Stomach (tissue), 19 donors: ENCODE measurements at places on chromosomes 5 and 9. TPM values are rescaled to one million over a fixed set of nuclear protein-coding genes. Genes with fewer than 3 reads are reported as not detected.

IL31RA gene
- total RNA-seq, result not detected

DNA sequence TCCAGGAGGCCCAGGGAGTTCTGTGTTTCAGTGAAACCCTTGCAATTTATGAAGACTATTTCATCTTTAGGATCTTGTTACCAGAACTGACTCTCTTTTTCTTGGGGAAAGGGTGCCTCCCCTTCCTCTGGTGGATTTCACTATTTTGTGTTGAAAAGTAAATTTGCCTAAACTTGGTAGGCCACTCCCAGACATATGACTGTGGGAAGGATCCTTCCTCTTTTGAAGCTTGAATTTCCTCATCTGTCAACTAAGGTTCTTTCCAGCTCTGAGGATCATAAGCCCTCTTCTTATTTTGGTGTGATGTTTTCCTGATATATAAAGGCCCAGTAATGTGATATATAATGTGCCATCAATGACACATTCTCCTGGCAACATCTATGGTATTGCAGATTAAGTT is 59.1 kb upstream of the ZFAND5 start:
- H3K27me3 ChIP-seq, result no peaks in the 10 kb centered on the region
- no peak overlapping the region for H3K4me3 ChIP-seq
- no peak for DNase-seq
- H3K27ac ChIP-seq, result no peak overlapping the region

- no peaks in the 10 kb centered on the region for H3K4me1 ChIP-seq
- H3K36me3 ChIP-seq, result no peaks in the 10 kb centered on the region
- H3K27ac ChIP-seq, result no peak overlapping the region
- H3K27me3 ChIP-seq, result no peaks in the 10 kb centered on the region
- DNase-seq, result no peak
- H3K4me3 ChIP-seq, result no peak overlapping the region
These were observed 585.1 kb downstream of the DNAH5 start for GRCh38 chr5:13359344-13359743.

DNA sequence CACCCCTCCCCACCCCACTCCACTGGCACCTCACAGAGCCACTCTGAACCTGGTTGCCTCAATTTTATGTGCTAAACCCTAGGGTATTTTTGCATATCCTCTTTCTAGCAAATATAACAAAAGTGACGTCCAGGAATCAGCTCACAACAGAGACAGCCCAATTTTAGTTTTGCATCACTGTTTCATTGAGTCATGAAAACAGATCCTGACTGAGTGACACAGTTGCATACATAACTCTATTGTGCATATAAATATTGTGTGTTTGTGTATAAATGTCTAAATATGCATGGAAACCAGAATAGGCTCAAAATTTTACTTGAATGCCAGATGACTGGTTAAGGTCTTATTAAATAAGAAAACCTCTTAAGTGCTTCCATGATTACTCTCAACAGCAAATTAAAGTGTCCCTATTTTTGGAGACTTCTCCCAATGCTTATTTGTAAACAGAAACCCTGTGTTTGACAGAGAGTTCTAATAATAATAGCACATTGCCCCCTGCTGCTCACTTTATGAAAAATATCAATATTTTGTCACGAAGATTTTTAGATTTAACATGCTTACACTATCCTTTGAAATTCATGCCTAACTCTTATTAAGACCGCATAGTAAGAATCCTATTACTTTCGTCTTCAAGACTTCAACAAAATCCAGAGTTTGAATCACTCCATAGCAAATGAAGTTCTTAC is 75.5 kb upstream of the PRRC1 start:
- H3K4me1 ChIP-seq, result no peaks in the 10 kb centered on the region
- H3K36me3 ChIP-seq, result no peaks in the 10 kb centered on the region
- no peak for DNase-seq
- no peaks in the 10 kb centered on the region for H3K27me3 ChIP-seq
- no peak overlapping the region for H3K4me3 ChIP-seq

GRCh38 chr5:160957312-160957861 is 105.4 kb upstream of the ATP10B start:
- no peak overlapping the region for H3K4me3 ChIP-seq
- H3K4me1 ChIP-seq, result peaks cover 5% of the 10 kb centered on the region
- no peak overlapping the region for H3K27ac ChIP-seq
- H3K27me3 ChIP-seq, result no peaks in the 10 kb centered on the region
- DNase-seq, result no peak
- H3K36me3 ChIP-seq, result no peaks in the 10 kb centered on the region

GRCh38 chr5:151132963-151133362 is 24.6 kb downstream of the ANXA6 start:
- H3K4me3 ChIP-seq, result no peak overlapping the region
- H3K4me1 ChIP-seq, result peaks cover 16% of the 10 kb centered on the region
- no peak overlapping the region for H3K27ac ChIP-seq

DNA sequence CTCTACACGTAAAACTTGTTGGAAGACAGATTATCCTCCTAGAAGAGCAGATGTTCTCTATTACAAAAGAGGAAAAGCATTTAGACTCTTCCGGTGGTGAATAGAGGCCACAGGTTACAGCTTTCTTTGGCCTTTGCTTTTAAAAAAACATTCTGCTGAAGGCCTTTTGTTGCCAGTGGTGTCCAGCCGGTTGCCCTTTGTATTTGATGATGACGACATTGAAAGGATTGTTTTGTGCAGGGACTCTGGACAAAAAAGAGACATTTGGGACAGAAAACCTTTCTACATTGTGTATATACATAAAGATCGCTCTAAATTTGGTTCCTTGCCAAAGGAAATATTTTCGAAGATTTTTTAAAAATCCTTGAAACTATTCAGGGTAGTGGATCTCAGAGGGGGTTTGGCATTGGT is 180.3 kb downstream of the C9orf152 start:
- no peak for DNase-seq
- no peaks in the 10 kb centered on the region for H3K36me3 ChIP-seq
- H3K27me3 ChIP-seq, result no peaks in the 10 kb centered on the region
- H3K4me1 ChIP-seq, result no peaks in the 10 kb centered on the region
- no peak overlapping the region for H3K27ac ChIP-seq
- H3K4me3 ChIP-seq, result no peak overlapping the region

DNA sequence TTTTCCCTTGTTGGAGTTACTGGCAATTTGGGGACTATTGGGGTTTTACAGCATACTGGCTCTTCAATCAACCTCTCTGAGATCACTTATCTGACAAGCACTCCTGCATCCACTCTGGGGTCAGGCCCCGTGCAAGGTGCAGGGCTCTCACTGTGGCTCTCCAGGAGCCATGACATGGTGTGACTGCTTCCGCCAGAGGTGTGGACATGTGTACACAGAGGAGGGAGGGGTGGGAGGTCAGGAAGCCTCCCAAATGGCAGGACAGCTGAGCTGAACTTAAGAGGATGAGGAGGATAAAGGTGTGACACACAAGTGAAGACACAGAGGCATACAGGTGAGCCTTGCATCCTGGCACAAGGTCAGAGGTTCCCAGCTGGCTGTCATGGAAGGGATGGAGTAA is 24.3 kb downstream of the SHB start:
- peaks cover 90% of the 10 kb centered on the region for H3K4me1 ChIP-seq
- no peaks in the 10 kb centered on the region for H3K36me3 ChIP-seq
- H3K4me3 ChIP-seq, result no peak overlapping the region
- peak overlapping the region; percentile 55 for H3K27ac ChIP-seq
- no peaks in the 10 kb centered on the region for H3K27me3 ChIP-seq

KIF4B gene
- total RNA-seq, result not detected

DNA sequence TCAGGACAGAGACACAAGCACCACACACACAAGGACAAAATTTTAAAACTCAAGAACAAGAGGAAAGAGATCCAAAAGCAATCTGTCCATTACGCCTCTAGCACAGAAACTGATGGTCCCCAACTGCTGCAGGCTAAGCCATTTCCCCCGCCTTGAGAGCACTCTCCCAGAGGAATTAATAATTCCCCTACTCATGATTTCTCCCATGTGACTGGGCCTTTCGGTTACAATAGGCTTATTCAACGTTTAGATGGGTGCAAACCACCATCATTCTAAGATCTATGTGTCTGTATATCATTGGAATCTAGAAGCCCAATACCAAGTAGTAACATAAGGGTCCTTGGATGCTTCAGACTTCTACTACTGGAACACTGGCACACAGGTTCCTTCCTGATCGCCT is 18.8 kb downstream of the BRD8 start:
- H3K4me3 ChIP-seq, result no peak overlapping the region
- no peak for DNase-seq
- H3K27me3 ChIP-seq, result no peaks in the 10 kb centered on the region
- no peaks in the 10 kb centered on the region for H3K4me1 ChIP-seq

DNA sequence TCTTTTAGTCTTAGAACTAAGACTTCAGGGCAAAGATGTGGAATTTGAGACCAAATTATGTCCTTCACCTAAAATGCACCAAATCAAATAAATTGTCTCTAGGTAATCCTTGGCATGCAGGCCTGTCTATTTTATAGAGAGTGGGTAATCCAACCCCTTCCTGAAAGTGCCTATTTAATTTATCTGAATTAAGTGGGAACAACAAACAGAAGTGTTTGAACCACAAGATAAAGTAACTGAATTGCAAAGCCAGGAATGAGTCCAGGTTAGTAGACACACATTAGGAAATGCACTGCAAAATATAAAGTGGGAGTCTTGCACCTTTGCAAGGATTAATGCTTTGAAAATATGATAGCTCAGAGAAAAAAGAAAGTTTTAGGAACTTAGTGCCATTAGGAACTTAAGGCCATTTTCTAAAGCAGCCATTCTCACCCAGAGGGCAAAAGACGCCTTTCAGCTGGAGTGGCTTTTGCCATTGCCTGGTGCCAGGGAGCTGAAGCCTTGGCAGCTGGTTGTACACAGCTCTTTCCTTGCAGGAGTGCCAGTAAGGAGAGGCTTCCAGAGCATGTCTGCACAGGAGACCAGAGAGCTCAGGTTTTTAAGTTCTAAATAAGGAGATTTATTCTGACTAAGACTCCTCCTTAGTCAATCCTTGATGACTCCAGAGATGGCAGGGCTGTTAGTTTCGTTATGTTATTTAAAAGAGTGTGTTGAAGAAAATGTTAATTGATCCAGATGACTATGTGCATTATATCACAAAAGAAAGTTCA is 151.7 kb upstream of the ELL2 start:
- H3K36me3 ChIP-seq, result no peaks in the 10 kb centered on the region
- no peak overlapping the region for H3K4me3 ChIP-seq
- no peaks in the 10 kb centered on the region for H3K27me3 ChIP-seq
- DNase-seq, result no peak
- peak overlapping the region; percentile 61 for H3K27ac ChIP-seq
- H3K4me1 ChIP-seq, result peaks cover 71% of the 10 kb centered on the region

STKLD1 gene
- total RNA-seq, result not detected

DNA sequence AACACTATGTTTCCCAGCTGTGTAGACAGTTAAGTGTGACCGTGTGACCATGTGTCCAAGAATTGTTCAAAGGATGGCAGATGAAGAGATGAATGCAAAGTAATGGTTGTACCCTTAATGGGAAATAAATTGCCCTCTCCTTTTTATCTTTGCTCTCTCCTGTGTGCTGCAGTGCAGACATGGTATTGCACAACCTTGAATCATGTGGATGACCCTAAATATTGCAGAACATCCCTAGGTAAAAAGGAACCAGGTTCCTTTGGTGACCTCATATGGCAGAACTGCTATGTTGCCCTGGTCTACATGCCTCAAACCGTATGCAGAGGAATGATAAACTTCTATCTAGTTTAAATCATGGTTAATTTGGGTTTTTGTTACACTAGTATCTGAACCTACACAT is 81.7 kb upstream of the CTNND2 start:
- no peak overlapping the region for H3K4me3 ChIP-seq
- H3K36me3 ChIP-seq, result no peaks in the 10 kb centered on the region
- H3K27ac ChIP-seq, result no peak overlapping the region
- H3K4me1 ChIP-seq, result no peaks in the 10 kb centered on the region
- H3K27me3 ChIP-seq, result no peaks in the 10 kb centered on the region
- DNase-seq, result no peak

DOLPP1 gene
- total RNA-seq, result 5.5 TPM

DNA sequence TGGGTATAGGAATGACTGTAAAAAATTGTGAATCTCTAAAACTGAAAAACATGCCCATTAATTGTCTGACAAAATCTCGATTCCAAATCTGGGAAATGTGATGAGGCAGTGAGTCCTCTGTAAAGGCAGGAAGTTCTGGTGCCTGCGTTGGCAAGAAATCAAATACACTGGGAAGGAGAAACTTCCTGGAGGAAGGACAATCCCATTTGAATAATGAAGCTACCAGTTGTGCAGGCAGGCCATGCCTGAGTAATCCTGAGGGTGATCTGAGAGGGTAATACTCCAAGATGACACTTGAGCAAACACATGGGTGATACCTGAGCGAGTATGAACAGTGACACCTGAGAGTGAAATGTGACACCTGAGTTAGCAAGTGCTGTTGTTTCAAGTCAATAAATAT is 49.7 kb downstream of the KIF24 start:
- H3K36me3 ChIP-seq, result no peaks in the 10 kb centered on the region
- no peaks in the 10 kb centered on the region for H3K27me3 ChIP-seq
- H3K4me3 ChIP-seq, result no peak overlapping the region

DNA sequence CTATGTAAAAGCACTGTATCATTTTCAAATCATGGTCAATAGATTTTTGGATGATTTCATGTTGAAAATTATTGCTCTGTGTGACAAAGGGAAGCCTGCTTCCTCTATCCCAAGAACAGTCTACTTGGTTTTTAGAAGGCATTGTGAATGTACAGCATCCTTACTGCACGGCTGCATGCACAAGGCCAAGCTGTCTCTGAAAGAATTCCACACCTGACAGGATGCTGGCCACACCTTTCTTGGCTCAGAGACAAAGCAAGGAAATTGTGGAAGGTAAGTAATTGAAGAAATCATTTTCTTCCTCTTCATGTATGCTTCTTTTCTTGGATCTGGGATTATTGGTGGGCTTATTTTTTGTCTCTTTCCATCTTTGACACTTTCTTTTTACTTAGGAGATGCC is 53.7 kb upstream of the VCAN start:
- H3K4me3 ChIP-seq, result no peak overlapping the region
- no peak overlapping the region for H3K27ac ChIP-seq
- DNase-seq, result no peak
- no peaks in the 10 kb centered on the region for H3K4me1 ChIP-seq

MAN1B1 gene
- 44.6 TPM for total RNA-seq

DNA sequence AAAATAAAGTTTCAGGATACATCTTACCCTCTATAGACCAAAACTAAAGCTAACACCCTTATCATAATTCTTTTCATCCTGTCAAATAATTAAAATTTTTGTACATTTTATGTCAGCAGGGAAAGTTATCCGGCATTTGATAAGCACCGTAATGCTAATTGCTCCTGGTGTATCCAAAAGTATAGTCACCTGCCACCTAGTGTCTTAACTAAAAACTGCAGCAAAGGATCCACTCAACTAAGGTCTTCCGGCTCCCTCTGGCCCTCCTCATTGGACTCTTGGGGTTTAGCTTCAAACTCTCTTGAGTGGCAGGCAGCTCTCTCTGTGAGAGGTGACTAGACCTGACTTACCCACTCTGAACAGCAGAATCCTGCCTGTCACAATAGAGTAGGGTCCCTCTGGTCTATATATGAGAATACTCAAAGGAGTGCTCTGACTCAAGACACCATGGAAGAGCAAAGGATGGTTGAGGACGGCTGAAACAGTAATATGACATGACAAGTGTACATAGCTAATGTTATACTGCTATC is 60.4 kb upstream of the CAST start:
- H3K4me3 ChIP-seq, result no peak overlapping the region
- H3K36me3 ChIP-seq, result no peaks in the 10 kb centered on the region
- peak; percentile 86 for DNase-seq
- no peaks in the 10 kb centered on the region for H3K27me3 ChIP-seq
- no peak overlapping the region for H3K27ac ChIP-seq
- H3K4me1 ChIP-seq, result no peaks in the 10 kb centered on the region

- no peak for DNase-seq
- H3K27me3 ChIP-seq, result no peaks in the 10 kb centered on the region
- no peak overlapping the region for H3K27ac ChIP-seq
These were observed 287.0 kb upstream of the DAB2 start for GRCh38 chr5:39711821-39712220.

LSM11 gene
- 8.5 TPM for total RNA-seq
